ENCODE measurements at places on chromosomes 11 and 22. TPM values are rescaled to one million over a fixed set of nuclear protein-coding genes. Genes with fewer than 3 reads are reported as not detected.

DNA sequence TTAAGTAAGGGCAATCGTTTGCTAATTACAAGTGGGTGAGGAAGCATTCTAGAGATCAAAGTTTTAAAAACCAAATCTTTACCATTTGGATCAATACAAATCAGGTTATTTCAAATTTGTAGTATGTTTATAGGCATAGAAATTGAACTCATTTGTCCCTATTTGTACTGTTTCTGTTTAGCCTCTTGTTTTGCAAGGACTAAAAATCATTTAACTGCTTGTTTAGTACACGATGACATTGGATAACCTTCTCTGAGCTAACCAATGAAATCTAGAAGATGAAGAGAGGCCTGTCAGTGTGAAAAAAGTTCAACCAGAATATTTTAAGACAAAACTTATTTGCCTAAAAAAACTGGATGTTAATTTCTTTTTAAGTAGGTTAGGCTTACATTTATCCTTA, 40.0 kb downstream of the ZC3H12C start:
- no peak for DNase-seq
- H3K36me3 ChIP-seq: no peaks in the 10 kb centered on the region
- peaks cover 13% of the 10 kb centered on the region for H3K4me1 ChIP-seq

OR52E4 gene
- polyA plus RNA-seq: not detected

OR4A16 gene
- polyA plus RNA-seq: not detected

DNA sequence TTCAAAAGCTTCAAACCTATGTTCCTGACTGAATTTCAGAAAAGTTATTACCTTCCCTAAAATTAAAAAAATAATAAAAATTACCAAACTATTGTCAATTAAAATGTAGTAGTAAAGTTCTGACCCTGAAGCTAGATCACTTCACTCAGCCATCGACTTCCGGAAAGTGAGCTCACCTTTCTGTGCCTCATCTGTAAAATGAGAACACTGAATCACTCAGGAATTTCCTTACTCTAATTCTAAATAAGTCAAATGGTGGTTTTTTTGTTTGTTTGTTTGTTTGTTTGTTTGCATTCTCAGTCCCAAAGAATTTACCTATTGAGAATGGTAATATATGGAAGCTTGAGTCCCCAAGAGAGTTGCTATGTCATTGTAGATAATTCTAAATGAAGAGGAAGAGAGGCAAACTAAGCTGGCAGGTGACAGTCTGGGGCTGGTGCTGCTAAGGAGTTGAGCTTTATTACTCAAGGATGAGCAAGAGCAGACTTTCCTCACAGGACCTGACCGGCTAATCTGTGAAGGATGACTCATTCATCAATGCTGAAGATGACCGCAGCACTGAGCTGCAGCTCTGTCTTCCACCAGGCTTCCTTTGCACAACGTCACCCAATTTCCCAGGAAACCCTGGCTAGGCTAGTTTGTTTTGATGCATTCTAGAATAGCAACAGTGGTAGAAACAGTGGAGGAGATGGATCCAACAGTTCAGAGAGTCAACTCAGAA, 248.8 kb downstream of the RAB38 start:
- DNase-seq: no peak
- no peaks in the 10 kb centered on the region for H3K36me3 ChIP-seq
- no peaks in the 10 kb centered on the region for H3K27me3 ChIP-seq
- H3K4me3 ChIP-seq: no peak overlapping the region

DNA sequence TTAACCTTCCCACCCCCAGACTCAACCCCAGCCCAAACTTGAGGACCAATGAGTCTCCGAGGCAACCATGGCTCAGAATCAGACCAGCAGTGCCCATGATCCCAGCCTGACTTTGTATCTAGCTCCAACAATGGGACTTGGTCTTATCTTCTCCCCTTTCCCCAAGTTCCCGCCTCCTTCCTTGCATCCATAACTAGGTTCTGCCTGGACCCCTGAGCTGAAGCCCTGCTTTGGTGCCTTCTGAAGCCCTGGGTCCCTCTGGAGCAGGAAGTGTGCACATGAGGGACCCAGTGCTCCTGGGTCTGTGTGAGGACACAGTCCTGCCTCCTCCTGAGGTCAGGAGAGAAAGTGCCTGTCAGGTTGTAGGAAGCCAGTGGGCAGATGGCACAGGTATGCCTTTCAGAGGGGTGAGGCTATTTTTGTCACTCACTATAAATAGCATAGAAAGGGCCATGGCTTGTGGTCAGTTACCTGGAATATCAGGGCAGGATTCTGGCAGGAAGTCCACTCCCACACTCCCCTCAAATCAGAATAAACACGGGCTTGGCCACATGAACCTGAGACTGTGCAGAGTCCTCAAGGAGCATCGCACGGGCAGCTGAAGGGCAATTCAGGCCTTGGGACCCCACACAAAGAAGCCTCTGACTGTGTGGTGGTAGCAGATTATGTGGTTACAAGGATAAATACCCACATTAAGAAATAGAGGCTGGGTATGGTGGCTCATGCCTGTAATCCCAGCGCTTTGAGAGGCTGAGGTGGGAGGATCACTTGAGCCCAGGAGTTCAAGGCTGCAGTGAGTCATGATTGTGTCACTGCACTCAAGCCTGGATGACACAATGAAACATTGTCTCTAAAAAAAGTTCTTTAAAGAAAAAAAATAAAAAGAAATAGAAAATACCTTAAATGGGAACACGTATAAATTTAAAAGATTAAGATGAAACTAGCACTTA, 27.4 kb downstream of the RCN1 start:
- H3K4me1 ChIP-seq: no peaks in the 10 kb centered on the region
- no peaks in the 10 kb centered on the region for H3K27me3 ChIP-seq
- no peaks in the 10 kb centered on the region for H3K36me3 ChIP-seq
- no peak overlapping the region for H3K27ac ChIP-seq

OR10D3 gene
- not detected for polyA plus RNA-seq

DNA sequence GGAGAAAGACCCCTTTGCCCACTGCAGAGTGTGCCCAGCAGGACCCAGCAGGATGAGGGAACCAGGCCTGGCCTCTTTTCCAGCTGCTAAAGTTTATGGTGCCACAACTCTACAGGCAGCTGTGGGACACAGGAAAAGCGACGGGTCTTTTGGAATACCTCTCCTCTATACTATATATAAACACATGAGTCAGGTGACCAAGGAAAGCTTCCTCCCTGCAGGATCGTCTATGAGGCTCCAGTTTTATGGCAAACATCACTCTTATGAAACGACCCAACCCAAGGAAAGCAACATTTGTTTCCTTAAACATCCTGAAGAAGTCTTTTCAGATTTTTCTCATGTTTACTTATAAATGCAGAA, 102.8 kb upstream of the AKIP1 start:
- no peak overlapping the region for H3K27ac ChIP-seq
- H3K4me3 ChIP-seq: no peak overlapping the region
- H3K27me3 ChIP-seq: no peaks in the 10 kb centered on the region
